ENCODE measurements at places on chromosomes 1 and 21.

GRCh38 chr1:236030534-236030933 is 34.4 kb downstream of the NID1 start:
- no peak for DNase-seq

- DNase-seq: no peak
These were observed 676 bp upstream of the PADI2 start for GRCh38 chr1:17119773-17120480.

DNA sequence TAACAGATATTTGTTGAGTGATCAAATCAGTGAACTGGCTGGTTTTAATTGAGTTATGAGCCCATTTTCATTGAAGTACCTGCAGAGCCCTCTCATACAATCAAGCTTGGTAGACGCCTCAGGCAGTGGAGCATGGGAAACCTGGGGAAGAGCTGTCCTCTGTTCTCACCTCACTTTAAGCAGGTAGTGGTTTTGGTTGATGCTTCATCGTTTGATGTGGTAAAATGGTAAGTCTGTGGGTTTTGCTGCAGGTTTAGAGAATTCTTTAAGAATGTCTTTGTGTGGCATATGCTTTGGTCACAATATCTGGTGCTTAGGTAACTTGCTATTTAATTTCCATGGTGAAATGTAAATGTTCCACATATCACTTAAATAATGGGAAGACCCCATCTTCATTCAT is 10.0 kb downstream of the LAMC1 start:
- no peak for DNase-seq

- DNase-seq: no peak
These were observed 39.9 kb upstream of the TSPEAR start for GRCh38 chr21:44751186-44751798.

DNA sequence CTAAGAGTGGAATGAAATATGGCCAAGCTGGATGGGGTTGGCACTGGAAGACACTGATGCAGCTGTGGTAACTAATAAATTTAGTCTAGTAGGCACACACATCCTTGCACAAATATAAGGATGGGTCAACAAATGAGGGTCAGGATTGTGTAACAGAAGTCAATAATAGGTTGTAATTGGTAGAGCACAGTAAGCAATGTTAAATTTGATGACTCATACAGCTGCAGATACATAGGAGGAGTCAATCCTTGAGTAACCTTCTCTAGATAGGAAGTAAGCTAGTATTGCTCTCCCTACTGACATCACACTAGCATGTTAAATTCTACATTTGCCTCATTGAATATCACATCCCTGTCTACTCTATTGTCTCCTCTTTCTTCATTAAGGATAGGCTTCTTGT is 332.1 kb downstream of the PTPRC start:
- DNase-seq: no peak

- peak; percentile 79 for DNase-seq
These were observed 12.4 kb downstream of the EPB41 start for GRCh38 chr1:28926629-28927265.

GRCh38 chr1:31373897-31374486 is 1.1 kb upstream of the FABP3 start:
- DNase-seq: no peak

DNA sequence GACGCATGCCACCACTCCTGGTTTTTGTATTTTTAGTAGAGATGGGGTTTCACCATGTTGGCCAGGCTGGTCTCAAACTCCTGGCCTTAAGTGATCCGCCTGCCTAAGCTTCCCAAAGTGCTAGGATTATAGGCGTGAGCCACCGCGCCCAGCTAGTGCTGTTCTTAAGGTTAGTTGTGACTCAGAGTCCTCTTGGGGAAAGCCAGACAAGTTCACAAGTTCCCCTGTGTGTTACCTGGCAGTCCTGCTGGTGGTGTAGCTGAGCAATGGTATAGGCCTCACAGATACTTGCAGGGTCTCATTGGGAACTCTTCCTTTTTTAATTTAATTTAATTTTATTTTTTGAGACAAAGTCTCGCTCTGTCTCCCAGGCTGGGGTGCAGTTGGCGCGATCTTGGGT is 10.6 kb downstream of the CFAP126 start:
- DNase-seq: no peak

- no peak for DNase-seq
These were observed 52.2 kb downstream of the NENF start for GRCh38 chr1:212484701-212485570.

GRCh38 chr1:79215311-79215710 is 208.8 kb upstream of the ADGRL4 start:
- no peak for DNase-seq

DNA sequence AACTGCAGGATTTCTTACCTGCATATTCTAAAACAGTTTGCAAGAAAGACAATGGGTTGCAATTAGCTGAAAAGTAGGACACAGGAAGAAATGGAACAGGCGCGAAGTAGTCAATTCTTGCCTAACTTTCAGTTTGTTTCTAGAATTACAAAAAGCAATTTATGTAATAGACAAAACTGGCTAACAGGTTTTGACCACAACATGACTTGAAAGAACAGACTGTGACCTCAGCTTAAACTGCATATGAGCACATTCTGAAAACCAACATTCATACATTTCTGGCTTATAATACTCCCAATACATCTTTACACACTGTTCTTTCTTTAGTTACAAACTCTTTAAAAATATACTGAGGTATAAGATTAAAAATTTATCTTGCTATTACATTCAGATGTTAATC is 405.9 kb upstream of the B3GALT2 start:
- peak; percentile 39 for DNase-seq

GRCh38 chr1:47871799-47872353 is 125.3 kb downstream of the TRABD2B start:
- no peak for DNase-seq

DNA sequence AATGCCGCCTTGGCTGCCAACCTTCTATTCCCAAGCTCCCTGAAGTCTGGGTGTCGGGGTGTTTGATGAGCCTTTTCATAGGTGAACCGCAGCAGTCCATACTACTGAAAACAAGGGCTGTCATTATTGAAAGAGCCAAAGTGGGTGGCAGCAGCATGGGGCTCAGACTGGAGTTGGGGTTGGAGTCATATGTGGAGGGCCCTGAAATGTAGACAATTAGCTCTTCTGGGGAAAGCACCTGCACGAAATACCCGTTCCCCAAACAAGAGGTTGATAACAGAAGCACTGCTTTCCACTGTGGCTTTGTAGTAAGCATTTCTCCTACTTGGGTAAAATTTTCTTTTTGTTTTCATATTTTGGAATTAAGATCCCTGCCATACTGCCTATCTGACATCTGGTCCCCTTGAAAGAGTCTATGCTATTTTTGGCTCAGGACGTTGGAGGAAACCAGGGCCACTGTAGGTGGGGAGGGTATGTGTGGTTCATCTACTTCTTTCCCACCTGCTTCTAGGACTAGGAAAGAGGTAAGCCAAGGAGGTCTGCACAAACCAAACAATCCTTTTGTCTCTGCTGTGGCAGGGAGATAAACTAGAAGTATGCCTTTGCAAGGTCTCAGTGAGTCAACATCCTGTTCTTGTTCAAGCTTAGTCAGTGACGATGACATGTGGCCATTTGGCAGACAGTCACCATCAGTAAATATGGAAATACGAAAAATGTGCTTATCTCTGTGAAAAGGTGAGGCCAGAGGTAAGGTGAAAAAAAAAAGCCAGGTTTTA is 197.0 kb upstream of the UBE2U start:
- DNase-seq: peak; percentile 6

DNA sequence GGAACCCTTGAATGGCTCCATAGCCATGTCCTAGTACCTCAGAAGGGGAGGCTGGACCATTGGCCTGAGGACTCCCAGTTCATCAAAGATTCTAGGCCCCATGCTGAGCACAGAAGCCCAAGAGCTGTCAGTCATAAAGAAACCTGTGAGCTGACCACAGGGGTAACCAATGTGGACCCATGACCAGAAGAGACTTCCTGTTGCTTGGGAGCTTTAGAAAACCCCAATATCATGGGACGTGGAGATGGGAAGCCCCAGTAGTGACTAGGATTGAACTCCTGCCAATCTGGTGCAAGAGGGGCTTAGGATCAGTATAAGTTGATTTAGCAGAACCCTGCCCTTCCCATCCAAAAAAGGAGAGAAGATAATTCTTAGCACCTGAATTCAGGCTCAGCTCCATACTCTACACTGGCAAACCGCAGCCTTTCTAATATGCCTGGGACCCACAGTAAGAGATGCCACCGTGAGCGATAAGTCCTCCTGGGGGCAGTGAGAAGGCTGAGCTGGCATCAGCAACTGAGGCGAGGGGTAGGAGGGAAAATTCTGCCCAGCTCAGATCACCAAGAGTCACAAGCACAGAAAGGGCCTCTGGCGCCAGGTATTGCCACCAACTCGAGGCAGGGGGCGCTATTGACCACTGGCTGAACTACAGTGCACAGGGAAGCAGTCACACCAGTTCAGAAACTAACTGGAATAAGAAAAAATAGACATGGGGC is 108.9 kb downstream of the CAPN8 start:
- peak; percentile 54 for DNase-seq

- DNase-seq: no peak
These were observed 77.8 kb downstream of the C4BPA start for GRCh38 chr1:207181847-207182246.

DNA sequence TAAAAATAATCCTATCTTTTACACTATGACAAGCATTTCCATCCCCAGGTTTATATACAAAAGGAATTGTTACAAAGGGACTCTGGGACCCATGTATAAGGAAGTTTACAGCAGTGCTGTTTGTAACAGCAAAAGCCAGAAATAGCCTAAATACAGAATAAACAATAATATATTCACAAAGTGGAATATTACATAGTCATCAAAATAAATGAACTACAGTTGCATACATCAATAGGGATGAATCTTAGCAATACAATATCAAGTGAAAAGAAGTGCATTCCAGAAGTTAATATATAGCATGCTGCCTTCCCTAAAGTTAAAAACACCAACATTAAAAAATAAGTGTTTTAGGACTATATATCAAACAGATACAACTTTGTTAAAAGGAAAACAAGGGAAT is 77.3 kb downstream of the EDEM3 start:
- no peak for DNase-seq

DNA sequence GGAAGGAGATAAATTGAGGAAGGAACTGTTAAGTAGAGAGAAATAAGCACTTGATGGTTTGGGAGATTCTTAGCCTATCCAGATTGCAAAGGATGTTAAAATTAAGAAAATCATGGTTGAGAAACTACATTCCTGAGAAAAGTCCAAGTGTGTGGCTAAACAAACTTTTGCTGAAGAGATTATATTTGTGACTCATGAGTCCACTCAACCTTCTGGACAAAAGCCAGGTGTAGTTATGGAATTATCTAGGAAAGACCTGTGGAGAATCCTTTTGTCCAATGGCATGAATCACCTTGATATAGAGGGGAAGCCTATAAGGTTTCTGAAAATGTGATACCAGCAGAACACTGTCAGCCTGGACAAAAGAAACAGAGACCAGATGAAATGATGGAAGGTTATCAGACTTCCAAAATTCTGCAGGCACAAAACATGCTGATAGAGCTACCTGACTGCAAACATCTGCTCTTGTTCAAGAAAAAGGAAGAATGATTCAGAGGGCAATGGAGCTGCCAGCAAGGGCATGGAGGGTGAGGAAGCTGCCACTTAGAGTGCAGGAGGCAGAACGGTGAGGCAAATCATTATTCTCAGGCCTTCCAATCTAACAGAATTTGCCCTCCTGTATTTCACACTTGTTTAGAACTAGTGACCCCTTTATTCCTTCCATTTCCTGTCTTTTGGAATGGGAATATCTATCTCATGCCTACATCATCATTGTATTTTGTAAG is 300.6 kb upstream of the PRMT6 start:
- DNase-seq: no peak

GRCh38 chr1:216005916-216006315 is 417.3 kb downstream of the USH2A start:
- DNase-seq: no peak

DNA sequence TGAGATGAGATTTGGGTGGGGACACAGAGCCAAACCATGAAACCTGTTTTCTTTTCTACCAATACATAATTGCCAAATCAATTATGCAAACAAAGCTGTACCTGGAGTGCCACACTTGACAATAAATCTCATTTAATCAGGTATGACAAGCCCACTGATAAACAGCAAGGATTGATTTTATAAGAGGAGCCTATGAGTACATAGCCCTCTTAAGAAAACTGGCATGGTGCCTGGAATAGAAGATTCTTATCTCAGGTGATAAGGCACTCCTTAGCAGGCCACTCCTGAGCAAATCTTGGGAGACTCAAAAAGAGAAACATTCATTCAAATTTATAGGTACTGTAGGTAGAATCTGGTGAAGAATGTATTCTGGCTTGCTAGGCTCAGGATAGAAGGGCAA is 28.6 kb upstream of the PDE4B start:
- DNase-seq: no peak

DNA sequence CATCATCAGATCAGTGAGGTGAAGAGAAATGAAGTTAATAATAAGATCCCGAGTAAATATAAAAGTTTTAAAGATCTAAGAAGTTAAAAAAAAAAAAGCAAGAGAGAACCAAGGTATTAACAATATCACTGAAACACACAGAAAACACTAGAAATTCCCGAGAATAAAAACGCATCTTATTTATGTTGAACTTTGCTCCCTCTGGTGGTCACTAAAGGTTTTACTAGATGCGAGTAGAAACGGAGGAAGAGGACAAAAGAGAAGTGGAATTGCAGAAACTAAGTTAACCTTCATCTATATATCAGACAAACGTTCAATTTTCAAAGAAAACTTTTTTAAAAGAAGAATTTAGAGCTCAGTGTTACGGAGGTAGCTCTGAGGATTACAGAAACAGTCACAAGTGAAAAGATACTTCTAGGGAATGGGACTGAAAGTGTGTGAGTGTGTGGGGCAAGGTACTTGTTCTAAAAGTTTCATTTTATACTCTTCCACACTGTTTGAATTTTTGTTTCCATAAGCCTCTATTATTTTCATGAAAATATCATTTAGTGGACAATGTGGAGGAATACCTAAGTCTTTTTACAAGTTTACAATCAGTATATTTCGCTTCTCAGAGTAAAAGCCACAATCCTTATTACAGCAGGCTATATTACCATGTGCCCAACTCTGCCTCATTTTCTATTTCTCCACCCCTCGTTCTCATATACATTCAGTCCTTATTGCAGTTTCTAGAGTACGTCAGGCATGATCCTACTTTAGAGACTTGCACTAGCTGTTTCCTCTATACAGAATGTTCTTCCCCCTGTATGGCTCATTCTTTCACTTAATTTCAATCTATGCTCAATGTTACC is 19.7 kb downstream of the ACBD6 start:
- DNase-seq: peak; percentile 42

GRCh38 chr1:96144636-96145035 is 576.9 kb upstream of the PTBP2 start:
- DNase-seq: no peak

DNA sequence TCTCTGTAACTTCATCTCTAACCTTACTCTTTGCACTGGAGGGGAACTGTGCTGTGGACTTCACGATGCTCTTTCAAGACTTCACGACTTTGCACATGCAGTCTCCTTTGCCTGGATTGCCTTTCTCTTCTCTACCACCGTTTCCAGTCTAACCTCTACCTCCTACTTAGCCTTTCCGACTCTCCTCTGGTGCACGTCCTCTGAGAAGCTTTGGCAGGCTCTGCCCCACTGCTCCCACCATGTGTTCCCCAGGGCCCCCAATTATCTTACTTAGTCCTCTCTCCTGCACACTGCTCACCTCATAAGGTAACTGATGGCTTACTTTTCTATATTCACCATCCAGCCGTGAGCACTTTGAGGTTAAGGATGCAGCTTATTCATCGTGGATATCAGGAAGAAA is 101.7 kb upstream of the GJB5 start:
- no peak for DNase-seq
